DMS79 (cell line): ENCODE measurements at places on chromosomes 5 and 9.

GRCh38 chr9:10144355-10144754, 468.4 kb downstream of the PTPRD start:
- DNase-seq = no peak

GRCh38 chr5:11918463-11919045, 14.3 kb upstream of the CTNND2 start:
- DNase-seq = no peak

DNA sequence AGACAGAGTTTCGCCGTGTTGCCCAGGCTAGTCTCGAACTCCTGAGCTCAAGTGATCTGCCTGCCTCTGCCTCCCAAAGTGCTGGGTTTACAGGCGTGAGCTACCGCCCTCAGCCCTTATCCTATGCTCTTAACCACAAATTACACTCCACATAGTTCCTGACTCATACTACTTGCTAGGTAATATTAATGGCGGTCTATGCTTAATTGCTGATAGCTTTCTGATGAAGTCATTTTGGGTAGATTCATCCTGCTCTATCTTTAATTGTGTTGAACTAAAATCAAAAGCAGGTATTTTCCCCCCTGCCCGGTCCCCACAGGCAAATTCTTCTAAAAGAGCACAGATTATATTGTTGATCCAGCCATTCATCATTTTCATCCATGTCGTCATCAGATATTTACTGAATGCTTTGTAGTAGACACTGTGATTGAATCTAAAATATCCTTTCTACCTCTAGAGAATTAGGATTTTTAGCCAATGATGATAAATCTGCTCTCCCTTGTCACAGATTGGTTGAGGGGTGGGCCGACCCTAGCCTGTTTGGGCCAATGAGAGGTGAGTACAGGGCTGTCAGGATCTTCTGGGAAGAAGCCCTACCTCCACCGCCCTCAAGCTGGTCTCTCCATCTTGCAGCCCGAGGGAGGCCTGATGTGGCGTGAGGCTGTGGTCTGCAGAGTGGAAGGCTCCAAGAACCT, 144.8 kb downstream of the NR3C1 start:
- no peak for DNase-seq

- no peak for DNase-seq
These were observed 13.0 kb upstream of the NR5A1 start for GRCh38 chr9:124520206-124520596.

GRCh38 chr9:100698945-100699344, 121.1 kb downstream of the CAVIN4 start:
- DNase-seq = no peak
